ENCODE measurements at places on chromosomes 4 and X. TPM values are rescaled to one million over a fixed set of nuclear protein-coding genes. Genes with fewer than 3 reads are reported as not detected.

SMIM10 gene
- total RNA-seq: 16.1 TPM

PCDH18 gene
- 126 TPM for total RNA-seq

HERC5 gene
- total RNA-seq: 23.7 TPM

GABRQ gene
- 0.55 TPM for total RNA-seq

PNMA3 gene
- 4.8 TPM for total RNA-seq

UNC5C gene
- 11.0 TPM for total RNA-seq

- DNase-seq: no peak
These were observed 10.9 kb downstream of the KLHL4 start for GRCh38 chrX:87528487-87528886.

DNA sequence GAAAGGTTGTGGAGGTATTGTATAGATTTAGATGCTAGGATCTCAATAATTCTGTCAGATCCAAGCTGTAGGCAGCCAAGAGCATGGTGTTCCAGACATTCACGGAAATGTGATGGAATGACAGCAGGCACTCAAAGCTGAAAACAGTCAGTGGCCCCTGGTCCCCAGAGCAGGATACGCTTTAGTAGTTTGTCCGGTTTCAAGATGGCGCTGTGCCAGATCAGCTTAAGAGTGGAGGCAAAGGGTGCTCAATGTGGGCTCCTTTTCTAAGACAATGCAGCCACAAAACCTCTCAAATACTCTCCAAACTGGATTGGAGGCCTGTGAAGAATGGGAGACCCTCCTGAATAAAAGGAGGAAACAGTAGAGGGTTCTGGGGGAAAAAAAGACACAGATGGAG, 291.2 kb upstream of the HS3ST1 start:
- DNase-seq: no peak

DNA sequence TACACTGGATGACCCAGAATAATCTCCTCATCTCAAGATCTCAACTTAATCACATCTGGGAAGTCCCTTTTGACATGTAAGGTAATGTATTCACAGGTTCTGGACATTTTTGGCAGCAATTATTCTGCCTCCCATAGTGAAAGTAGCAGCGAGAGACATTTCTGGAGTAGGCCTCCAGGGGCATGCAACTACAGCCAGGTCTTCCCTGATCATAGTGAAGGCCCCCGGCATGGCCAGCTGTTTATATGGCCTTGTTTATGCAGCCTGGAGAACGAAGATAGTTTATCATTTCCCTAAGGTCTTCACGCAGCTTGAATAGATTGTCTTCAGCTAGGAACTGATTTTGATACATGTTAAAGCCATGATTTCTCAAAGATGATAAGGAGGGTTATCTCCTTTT, 139.9 kb downstream of the RNF150 start:
- DNase-seq: no peak

- DNase-seq: no peak
These were observed 121.6 kb downstream of the GUCY2F start for GRCh38 chrX:109360301-109360700.

- no peak for DNase-seq
These were observed 57.0 kb upstream of the PROM1 start for GRCh38 chr4:16140879-16141249.

GRCh38 chr4:87633243-87633642, 16.8 kb upstream of the DMP1 start:
- DNase-seq: no peak

GRCh38 chrX:21741364-21741763, 16.6 kb downstream of the SMPX start:
- DNase-seq: no peak

GRCh38 chrX:115266300-115266699, 23.2 kb upstream of the LUZP4 start:
- DNase-seq: no peak

DNA sequence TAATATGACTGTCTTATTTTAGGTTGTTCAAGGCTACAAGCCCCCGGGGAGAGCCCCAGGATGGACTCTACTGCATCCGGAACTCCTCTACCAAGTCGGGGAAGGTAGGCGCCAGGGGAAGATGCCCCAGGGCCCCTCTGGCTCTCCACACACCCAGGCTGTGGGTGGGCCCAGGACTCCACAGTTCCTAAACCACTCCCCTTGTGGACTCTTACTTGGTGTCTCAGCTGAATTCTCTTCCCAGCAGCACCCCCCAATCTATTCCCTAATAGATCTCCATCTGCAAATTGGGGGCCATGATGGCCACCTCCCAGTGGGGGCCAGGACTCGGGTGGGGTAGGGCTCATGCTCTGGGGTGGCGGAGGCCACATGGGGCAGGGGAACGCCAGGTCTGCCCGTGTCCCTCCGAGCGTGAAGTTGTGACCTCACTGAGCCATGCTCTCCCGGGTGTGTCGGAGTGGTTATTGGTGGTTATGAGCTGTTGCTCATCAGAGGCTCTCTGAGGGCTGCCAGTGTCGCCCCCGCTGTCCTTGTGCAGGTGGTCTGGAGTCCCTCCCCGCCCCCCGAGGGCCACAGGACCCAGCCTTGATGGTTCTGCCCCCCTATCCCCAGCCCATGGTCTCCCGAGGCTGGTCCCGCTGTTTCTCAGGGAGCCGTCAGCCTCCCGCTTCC, 11.2 kb upstream of the ADD1 start:
- no peak for DNase-seq

DNA sequence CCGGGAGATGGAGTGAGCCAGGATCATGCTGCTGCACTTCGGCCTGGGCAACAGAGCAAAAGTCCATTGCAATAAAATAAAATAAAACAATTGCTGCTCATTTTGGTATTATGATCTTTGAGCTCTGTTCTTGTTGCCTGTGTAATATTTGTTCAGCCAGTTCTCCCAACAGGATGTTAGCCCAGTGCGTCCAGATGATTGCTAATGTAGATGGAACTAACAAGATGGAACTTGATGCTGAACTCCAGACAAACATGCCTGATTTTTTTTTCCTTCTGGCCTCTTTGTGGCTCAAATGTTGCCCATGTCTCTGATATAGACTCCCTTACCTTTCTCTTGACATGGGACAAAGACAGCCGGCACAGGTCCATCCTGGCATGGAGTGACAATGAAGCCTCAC, 15.8 kb downstream of the SSX5 start:
- DNase-seq: no peak

GRCh38 chr4:21992330-21992729, 43.8 kb upstream of the KCNIP4 start:
- DNase-seq: no peak

- no peak for DNase-seq
These were observed 148.7 kb upstream of the NAP1L5 start for GRCh38 chr4:88846206-88846790.

GRCh38 chr4:94813221-94813620, 55.5 kb downstream of the BMPR1B start:
- no peak for DNase-seq

GRCh38 chrX:16517039-16517605, 132.8 kb upstream of the S100G start:
- DNase-seq: no peak

DNA sequence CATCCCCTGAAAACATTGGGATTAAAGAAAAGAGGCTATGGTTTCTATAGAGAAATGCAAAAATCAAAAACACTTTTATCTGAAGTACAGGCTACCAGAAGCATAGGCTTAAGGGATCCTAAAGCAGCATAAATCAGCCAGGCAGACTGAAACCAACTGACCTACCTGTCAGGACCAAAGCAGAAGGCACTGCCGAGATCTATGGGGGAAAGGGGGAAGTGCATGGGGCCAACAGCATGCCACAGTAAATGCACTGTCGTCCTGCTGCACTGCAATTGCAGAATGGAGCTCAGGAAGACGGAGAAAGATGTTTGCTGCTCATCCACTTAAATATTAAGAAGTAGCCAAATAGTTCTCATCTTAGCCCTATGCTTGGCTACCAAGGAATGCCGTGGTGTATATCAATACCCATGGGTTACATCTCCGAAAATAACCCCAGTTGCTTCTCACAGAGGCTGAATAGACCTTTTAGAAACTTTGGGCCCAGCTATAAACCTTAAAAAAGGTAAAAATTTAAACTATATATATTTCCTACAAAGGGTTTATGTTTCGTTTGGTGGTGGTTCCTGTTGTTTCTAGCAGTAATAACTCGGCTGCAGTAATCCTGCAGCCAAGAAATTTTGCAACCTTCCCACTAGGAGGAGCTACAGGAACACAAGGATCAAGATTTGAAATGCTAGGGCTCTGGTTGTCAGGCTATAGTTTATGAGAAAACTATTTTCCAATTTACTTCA, 312.2 kb upstream of the DIAPH2 start:
- no peak for DNase-seq

DNA sequence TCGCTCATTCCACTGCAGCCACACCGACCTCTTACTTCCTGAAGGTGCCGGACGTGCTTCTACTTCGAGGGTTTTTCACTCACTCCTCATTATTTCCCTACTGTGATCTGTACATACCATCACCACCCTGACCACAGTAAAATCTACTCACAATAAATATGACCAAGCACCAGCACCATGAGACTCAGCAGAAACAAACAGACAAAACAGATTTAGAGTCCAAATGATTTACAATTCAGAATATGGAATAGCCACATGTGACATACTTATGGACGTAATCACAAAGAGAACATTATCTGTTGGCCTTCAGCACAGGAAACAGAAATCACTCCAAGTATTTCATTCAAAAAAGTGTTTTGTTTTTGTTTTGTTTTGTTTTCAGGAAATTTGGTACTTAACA, 16.1 kb upstream of the KLB start:
- no peak for DNase-seq

GRCh38 chrX:46978341-46979291, 66.4 kb downstream of the JADE3 start:
- peak; percentile 44 for DNase-seq

- no peak for DNase-seq
These were observed 82.4 kb downstream of the SNCA start for GRCh38 chr4:89754531-89754930.

DNA sequence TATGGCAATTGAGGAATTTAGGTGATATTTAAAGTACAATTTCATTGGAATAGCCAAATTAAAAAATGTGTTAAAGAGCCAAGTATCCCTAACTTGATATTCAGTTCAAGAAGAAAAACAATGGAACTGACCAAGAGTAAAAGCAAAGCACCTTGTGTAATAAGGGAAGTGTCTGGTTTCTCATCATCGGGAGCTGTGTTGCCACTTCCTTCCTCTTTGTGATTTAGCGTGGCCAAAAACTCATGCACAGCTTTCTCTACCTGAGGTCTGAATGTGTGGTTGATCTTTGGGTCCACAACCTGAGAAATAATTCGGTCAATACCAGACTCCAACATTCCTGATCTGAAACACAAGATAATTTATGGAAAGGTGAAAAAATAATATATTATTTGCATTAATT, 12.4 kb downstream of the BOD1L1 start:
- DNase-seq: no peak

DNA sequence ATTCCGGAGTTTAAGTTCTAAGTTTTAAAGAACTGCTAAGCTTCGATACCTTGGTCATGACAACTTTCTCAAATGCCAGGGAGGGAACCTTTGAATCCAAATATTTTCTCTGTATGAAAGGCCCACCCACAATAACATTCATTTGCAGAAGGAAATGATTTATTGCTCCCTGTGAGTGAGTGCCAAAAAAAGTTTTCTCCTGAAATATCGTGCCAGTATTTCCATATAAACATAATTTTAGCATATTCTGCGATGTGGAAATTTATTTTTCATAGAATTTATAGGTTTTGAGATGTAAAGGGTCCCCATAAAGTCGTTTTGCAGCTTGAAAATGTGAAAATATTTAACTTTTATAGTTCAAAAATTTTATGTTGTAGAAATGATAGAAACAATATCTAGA, 53.9 kb downstream of the BMPR1B start:
- no peak for DNase-seq

DNA sequence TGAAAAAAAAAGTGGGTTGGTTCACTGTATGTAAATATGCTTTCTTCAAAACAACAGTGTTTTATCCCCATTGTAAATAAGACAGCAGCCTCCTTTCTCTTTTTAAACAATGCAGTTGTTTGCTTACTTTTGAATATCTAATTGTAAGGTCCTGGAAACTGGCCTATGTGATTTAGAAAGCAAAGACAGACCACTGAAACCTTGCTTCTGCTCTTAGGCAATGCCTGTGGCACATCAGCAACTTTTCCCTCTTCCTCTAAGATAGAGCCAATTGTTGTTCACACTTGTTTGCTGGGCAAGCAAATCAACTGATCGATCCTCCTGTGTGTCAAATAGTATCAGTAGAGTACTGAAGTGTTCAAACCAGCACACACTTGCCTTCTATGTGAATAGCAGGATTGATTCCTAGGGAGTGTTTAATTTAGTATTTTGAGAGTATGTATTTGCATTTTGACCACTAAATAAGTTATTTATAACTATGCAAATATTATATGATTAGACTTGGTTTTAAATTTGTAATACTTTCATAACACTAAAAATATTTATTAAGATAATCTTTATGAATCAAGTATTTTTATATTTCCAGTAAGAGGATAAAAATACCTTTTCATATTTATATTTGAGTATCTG, 55.4 kb upstream of the GRPR start:
- no peak for DNase-seq

- no peak for DNase-seq
These were observed 109.9 kb upstream of the DUSP21 start for GRCh38 chrX:44733931-44734330.

DNA sequence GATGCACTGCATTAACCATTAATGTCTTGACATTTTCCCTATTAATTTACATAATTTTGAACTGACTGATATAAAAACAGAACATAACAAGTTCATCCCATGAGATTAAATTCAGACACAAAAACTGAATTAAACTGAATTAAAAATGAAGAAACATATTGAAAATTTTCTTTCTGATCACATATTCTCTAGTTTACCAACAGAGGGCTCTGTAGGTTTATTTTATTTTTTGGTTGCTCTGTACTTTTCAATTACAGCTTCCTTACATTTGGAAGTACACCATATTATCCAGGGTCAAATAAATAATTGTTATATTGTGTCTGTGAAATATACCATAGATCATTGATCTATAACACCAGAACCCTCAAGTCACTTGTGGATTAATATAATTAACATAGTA, 27.3 kb upstream of the CT83 start:
- no peak for DNase-seq

DNA sequence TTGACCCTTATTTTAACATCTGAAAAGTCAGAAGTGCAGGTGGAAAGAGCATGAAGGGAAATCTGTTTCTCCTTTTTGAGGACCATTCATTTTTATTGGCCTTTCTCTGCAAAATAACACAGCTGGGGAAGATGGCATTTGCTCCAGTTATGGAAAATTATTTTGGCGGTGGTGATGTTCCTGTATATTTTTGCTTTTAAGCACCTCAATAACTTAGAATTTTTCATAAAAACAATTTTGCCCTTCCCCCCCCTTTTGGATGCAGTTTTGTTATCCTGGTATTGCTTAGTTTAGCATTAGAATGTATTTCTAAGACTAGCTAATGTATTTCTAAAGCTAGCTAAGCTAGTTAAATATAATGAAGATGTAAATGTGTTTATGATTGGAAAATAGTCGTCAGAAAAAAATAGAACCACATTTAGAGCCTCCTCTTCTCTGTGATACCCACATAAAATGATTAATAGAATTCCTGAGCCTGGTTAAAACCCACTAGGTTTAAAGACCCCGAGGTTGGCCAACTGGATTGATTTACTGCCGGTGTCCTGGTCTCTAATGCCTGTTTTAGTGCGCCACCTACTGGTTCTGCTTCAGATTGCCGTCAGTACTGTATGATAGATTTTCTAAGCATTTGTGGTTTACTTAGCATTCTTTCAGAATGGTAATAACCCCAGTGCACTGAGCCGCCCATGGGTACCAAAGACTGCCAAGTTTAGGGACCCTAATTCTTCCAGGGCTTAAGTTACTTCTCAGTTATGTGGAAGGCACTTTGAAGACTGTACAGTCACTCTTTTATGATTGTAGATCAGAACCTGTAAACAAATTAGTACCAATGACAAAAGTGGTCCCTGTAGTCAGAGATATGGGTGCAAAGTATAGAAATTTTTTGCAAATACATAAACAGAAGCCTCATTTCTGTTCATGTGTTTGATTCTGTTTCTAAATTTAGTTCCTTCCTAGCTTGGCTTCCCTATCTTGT, 11.4 kb downstream of the KLF3 start:
- DNase-seq: peak; percentile 85
